Right atrium auricular region (tissue), 2 donors: ENCODE measurements at places on chromosomes 11 and 22. TPM values are rescaled to one million over a fixed set of nuclear protein-coding genes. Genes with fewer than 3 reads are reported as not detected.

Gene FXYD6
- total RNA-seq = 28.6 TPM

Gene RASD2
- 0.94 TPM for total RNA-seq

Gene YPEL1
- total RNA-seq = 5.0 TPM

Gene C22orf23
- total RNA-seq = 0.39 TPM

Gene OR5B21
- total RNA-seq = not detected

Gene ZNF280B
- 1.1 TPM for total RNA-seq

Gene FZD4
- 32.5 TPM for total RNA-seq

Gene C11orf58
- 128 TPM for total RNA-seq

Gene MMP13
- not detected for total RNA-seq

Gene OOSP2
- total RNA-seq = not detected

Gene KRTAP5-2
- total RNA-seq = not detected

Gene SPI1
- 7.5 TPM for total RNA-seq

Gene INPP5J
- total RNA-seq = 17.6 TPM

Gene SEC14L6
- 0.11 TPM for total RNA-seq
